ENCODE measurements at places on chromosomes 1 and 21.

GRCh38 chr1:17742583-17742982, 12.6 kb upstream of the ACTL8 start:
- no peak for DNase-seq

DNA sequence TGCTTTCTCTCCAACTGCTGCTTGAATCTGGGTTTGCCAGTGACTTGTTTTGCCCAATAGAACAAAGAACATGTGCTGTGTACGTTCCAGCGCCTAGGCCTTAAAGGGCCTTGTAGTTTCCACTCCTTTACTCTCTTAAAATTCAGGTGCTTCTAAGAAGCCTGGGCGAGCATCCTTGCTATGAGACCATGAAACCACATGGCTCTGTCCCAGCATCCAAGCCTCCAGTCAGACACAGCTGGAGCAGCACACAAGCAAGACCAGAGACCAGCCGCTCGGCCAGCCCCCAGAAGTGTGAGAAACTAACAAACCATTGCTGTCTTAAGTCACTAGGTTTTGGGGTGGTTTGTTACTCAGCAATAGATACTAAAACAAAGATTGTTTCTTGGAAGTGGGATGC, 15.1 kb downstream of the PLEKHO1 start:
- no peak for DNase-seq

DNA sequence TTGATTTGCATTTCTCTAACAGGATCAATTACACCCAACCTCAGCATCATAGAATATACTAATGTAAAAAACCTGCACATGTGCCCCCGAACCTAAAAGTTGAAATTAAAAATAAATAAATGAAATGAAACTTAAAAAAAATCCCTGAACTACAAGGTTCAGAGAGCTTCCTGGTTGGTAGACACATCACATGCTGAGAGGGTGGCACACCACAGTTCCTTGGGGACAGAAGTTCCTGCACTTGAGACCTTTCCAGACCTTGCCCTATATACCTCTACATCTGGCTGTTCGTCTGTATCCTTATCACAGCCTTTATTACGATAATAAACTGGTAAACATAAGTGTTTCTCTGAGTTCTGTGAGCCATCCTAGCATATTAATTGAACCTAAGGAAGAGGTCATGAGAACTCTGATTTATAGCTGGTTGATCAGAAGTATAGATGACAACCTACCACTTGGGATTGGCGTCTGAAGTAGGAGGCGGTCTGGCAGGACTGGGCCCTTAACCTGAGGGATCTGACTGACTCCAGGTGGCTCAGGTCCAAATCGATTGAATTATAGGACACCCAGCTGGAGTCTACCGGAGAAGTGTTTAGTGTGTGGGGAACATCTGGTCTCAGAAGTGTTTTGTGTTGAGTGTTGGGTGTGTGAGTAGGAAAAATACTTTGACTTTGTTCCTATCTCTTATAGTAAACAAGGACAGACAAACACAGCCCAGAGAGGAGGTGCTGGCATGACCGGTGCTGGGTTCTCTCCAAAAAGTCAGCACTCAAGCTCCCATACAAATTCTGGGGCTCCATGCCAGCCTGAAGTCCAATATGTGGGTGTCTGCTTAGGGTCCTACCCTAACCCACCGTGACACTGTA, 19.0 kb downstream of the C1orf115 start:
- no peak for DNase-seq

DNA sequence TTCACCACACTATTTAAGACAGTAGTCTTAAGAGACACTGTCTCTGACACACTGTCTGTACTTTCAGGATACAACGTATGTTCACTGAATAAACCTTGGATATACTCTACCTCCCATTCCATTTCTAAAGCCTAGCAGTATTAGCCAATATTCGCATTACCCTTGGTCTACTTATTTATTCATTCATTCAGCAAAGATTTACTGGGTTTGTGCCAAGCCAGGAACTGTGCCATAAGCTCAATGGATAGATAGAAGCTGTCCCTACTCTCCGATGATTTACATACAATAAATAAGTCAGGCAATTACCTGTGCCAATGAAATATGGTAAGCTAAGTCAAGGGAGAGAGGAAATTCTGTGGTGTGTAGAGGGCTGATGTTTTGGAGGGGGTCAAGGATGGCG, 195.2 kb upstream of the RAB4A start:
- no peak for DNase-seq

GRCh38 chr1:4546911-4547310, 107.5 kb upstream of the AJAP1 start:
- no peak for DNase-seq

- no peak for DNase-seq
These were observed 3.8 kb downstream of the LEMD1 start for GRCh38 chr1:205417870-205418635.

- no peak for DNase-seq
These were observed 18.5 kb upstream of the SAMD11 start for GRCh38 chr1:905071-905749.

GRCh38 chr1:228453614-228454013, 33.6 kb upstream of the RNF187 start:
- DNase-seq = no peak

- DNase-seq = no peak
These were observed 837 bp downstream of the FOXD3 start for GRCh38 chr1:63322944-63323864.

DNA sequence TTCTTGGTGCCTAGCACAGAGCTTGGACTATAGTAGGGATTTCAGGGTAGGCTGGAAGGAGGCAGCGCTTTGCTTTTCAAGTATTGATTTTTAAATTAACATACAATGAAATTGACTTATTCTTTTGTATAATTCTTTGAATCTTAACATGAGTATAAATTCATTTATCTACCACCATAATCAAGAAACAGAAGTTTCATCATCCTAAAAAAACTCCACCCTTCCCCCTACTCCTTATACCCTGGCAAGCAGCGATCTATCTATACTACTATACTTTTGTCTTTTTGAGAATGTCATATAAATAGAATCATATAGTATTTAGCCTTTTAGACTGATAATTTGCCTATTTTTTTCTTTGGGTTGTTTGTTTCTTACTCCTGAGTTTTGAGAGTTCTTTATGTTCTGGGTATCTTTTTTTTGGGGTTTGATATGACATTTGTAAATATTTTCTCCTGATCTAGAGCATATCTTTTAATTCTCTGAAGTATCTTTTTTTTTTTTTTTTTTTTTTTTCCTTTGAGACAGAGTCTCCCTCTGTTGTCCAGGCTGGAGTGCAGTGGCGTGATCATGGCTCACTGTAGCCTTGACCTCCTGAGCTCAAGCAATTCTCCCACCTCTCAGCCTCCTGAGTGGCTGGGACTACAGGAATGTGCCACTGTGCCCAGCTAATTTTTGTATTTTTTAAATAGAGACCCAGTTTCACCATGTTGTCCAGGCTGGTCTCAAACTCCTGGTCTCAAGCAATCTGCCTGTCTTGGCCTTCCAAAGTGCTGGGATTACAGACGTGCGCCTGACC, 6.4 kb downstream of the RPS6KC1 start:
- no peak for DNase-seq

- no peak for DNase-seq
These were observed 50.8 kb downstream of the TOMM20 start for GRCh38 chr1:235077571-235078479.

DNA sequence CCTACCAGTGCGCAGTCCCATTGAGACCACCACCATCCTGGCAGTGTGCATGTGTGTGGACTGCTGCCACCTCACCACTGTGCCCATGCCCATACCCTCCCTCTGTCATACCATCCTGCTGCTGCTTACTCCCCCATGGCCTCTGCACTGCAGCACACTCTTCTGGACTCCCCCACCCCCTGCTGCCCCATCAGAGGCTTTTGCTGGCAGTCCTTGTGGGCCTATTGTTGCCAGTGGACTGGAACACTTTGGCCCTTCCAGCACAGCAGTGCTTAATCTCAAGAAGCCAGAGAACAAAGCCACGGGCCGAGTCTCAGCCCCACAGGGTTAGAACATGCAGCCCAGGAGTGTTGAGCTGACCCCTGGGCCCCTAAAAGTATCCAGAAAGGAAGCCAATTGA, 41.9 kb upstream of the IVNS1ABP start:
- no peak for DNase-seq

Data from retinal pigment epithelial cell (primary cell).